Germinal center (tissue), 1 donor: ENCODE measurements at places on chromosomes 13 and 19.

DNA sequence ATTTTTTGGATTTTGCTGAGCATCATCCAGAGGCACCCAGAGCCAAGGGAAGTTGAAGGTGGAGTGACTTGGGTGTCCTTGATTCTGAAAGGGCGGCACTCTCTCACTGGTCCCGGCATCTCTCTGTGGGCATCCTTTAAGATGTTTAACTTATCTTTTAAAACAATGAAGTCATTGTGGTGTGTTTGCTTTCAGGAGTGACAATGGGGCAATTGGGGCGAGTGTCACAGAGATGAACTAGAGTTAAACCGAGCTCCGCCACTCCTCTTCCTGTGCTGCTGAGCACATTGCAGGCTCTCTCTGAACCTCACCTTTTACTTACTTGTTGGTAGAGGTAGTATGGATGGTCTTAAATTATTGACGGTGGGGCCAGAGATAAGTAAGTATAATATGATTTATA, 295.7 kb downstream of the MYO16 start:
- DNase-seq: no peak

DNA sequence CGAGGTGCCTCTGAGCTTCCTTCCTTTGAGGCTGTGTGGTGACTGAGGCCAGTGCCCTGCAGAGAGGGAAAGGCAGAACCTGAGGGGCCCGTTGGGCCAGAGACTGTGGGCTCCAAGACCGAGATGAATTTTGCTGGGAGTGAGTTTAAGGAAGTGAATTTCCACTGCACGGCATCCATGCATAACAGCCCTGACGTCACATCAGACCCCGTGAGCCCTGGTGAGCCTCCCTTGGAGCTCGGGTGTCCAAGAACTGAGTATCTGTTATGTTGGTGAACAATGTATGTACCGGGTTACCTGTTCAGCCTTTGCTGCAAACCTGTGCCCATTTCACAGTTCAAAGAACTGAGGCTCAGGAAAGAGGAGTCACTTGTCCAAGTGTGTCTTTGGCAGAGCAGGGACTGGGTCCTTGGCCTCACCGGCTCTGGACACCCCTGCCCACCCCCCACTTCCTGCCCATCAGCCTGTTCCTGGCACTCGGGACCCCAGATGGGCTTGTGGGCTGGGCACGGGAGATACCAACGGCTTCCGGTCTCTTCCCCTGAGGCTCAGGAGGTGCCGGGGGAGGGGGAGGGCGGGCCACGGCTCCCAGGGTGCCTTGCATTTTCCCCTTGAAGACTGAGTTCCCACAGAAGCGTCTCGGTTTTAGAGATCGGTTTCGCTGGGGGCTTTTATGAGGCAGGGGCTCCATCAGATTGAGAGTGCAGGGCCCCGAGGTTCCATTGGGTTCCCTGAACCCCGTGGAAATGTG, 33.7 kb downstream of the NFILZ start:
- peak; percentile 64 for DNase-seq

- no peak for DNase-seq
Measured at GRCh38 chr19:46659151-46660007, 1.6 kb downstream of the DACT3 start.

DNA sequence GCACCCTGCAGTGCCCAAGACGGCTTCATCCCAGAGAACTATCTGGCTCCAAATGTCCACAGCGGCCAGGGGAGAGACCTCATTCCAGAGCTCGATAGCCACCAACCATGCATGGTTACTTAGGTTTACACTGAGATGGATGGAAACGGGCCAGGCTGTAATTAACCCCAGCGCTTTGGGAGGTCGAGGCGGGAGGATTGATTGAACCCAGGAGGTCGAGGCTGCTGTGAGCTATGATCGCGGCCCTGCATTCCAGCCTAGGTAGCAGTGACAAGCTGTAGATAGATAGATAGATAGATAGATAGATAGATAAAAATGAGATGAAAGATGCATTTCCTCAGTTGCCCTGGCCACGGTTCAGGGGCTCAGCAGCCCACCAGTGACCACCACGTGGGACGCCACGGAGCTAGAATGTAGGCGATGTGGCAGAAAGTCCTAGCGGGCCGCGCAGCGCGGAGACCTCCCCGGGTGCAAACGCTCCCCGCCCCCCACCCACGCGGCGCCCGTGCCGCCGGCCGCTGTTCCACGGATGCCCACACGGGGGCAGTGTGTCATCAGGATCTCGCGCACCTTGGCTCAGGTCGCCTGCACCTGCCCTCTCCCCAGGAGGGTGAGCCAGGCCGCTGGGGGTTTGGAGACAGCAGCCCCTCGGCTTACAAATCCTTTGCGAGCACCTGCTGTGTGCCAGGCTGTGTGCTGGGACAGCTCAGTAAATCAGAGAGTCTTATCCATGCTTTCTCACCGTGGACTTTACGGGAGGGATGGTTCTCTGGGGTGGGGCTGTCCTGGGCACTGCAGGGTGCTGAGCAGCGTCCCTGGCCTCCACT, 13.5 kb upstream of the TLE5 start:
- DNase-seq: peak; percentile 75

- no peak for DNase-seq
Measured at GRCh38 chr13:110559429-110559943, 2.0 kb downstream of the RAB20 start.

DNA sequence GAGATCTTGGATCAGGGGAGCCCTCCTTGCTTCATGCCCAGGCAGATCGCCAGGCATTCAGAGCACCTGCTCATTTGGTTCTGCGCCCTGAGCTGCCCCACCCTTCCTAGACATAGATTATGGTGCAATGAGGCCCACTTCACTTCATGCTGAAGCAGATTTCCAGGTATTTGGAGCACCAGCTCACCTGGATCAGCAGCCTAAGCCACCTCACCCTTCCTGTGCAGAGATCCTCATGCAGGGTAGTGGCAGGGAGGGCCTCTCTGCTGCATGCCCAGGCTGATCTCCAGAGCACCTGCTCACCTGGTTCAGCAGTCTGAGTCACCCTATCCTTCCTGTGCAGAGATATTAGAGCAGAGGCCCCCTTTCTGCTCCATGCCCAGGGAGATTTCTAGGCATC, 1966.1 kb downstream of the PCDH9 start:
- DNase-seq: no peak

DNA sequence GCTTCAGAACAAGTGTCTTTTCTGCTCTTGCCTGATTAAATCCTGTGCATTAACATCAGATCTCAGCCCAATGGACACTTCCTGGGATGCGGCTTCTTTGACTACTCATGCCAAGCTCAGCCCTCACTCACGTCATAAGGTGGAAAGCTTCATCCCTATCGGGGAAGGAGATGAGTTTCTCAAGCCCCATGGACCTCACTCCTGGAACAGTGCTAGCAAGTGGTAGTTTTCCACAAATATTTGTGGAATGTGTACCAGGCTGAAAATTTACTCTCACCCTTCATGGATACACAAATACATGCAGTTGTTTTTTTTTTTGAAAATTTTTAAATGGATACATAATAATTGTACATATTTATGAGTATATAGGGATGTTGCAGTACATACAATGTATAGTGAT, 34.6 kb upstream of the FARP1 start:
- DNase-seq: no peak

GRCh38 chr19:35438096-35438495, 10.0 kb upstream of the FFAR2 start:
- DNase-seq: no peak

DNA sequence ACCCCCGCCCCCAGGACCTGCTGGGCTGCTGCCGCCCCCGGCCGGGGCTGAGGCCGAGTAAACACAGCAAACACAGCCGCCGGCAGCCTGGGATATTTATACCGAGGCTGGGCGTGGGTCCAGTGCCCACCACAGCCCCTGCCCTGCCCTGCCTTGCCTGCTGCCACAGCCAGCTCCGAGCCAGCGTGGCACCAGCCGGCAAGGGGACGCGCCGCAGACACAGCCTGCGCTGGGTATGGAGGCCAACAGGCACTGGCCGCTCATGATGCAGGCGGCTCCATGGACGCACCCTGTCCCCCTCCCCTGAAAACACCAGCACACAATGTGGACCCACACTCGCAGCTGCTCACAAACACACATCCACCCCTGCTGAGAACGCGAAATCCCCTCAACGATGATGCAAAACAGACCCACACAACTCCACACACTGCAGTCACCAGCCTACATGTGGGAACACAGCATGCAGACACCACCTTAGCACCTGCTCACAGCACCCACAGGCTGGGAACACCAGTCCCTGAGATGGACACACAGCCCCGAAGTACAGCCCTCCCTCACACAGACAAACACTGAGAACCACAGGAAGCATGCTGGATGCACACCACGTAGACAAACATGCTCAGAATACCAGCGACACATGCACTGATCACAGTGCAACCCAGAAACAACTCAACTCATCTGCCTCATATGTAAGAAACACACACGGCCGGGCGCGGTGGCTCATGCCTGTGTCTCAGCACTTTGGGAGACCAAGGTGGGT, 16.2 kb downstream of the CCDC97 start:
- DNase-seq: peak; percentile 84

DNA sequence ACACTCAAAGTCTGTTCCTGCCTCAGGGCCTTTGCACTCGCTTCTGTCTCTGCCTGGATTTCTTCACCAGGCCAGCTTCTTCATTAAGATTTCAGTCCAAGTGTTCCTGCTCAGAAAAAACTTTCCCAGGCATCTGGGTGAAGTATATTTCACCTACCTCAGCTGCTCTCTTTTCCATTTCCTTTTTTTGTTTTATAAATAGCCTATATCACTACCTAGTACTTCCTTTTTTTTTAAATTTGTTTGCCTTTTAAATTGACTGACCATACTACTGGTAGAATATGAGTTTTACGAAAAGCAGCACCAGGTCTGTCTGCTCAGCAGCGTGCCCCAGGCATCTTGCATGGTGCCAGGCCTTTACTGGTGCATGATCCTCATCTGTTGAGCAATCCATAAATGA, 1064.4 kb downstream of the UQCRFS1 start:
- no peak for DNase-seq

GRCh38 chr19:29530540-29531457, 5.0 kb downstream of the VSTM2B start:
- DNase-seq: no peak

DNA sequence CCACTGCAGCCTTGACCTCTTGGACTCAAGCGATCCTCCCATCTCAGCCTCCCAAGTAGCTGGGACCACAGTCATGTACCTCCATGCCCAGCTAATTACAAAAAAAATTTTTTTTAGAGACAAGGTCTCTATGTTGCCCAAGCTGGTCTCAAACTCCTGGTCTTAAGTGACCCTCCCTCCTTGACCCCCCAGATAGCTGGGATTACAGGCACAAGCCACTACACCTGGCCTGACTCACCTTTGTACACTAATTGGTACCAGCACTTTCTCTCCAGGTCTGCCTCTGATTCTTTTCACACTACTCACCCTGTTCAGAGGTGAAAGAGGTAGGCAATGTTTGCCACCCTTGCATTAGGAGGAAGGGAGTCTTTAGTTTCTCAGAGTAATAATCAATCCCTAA, 5.5 kb upstream of the EPS15L1 start:
- DNase-seq: no peak

DNA sequence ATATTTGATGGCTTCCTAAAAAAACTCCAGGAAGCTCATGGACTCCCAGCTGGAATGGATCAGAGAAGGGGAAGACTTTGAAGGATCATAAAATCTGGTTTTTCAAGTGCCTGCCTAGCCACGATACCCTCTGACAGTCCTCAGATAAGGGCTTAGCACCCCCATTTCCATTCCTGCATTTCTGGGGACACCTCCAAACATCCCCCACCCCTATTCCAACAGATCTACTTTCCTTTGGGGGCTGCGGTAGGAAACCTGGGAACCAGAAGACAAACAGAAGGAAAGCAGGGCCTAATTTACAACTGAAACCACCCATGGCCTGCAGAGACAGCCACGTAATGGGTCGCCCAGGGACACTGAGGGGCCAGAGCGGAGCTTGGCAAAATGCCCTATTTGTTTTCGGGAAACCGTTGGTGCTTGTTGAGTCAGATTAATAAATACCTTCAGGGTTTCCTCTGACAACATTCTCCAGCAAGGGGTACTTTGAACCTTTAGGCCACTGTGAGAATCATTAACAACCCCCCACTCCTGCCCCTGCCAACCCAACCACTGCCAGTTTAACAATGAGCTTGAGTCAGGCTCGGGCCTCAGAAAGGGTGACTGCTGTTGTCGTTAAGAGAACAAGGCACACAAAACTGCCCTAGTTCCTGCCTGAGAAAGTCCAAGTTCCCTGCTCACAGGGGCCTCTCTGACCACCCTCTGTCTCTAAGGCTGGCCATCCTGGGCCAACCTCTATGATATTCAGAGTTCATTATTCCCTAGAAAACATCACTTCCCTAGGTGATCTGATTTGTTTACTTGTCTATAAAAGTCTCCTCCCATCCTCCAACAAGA, 23.5 kb downstream of the RHPN2 start:
- no peak for DNase-seq

DNA sequence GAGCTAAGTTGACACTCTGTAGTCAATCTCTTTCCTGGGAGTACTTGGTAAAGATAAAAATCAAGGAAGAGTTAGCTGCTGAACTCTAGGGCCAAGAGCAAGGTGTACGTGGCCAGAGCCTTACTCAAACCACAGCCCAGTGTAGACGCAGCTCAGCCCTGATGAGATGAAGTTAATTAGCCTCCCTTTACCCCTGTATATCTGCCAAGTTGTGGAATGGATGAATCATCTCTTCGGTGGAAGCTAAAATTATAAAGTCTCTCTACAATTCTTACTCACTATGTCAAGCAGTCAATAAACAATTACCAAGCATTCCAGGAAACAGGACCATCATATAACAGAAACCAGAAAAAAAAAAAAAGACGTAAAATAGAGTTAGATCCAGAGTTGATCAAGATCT, 146.9 kb upstream of the UFM1 start:
- no peak for DNase-seq

GRCh38 chr13:31029102-31029501, 96.6 kb downstream of the TEX26 start:
- DNase-seq: no peak

GRCh38 chr19:44603201-44603945, 10.0 kb upstream of the IGSF23 start:
- DNase-seq: no peak

DNA sequence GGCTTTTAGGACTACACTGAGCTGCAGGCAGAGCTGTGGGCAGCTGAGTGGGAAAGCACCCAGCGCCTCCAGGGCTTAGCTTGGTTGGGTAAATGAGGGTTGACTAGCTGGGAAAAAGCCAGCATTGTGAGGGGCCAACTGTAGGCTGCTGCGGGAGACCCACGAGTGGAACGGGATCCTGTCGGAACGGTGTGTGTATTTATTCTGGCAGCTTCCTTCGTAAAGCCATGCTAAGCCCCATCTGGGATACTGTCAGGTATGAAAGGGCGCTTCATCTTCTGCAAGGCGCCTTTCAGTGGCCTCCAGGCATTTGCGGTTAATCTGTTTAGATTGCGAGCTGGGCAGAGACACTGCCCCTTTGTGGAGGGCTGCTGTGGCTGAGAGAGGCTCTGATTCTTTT, 39.5 kb upstream of the CNMD start:
- no peak for DNase-seq

- no peak for DNase-seq
Measured at GRCh38 chr13:75404726-75405125, 77.2 kb downstream of the TBC1D4 start.

DNA sequence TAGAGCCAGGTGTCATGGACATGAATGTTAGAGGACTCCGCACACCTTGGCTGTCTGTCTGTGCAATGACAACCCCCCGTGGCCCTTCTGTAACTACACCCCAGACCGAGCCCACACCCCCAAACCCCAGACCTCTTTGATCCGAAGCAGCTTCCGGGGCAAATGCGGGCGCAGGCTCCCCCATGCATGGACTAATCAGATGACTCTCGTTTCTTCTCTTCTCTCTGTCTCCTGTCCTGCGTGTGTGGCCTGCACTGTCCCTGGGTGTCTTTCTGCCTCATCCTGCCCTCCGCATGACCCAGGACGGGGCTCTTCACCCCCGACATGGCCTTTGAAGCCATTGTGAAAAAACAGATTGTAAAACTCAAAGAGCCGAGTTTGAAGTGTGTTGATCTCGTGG, 38.9 kb downstream of the TMED1 start:
- DNase-seq: no peak

- no peak for DNase-seq
Measured at GRCh38 chr13:86933676-86934075, 737.5 kb upstream of the SLITRK5 start.
